Stimulated activated CD4-positive, alpha-beta T cell treated with anti-CD3 and anti-CD28 coated beads, Interleukin-12 subunit alpha, Interleukin-12 subunit beta, amount 100 ng/mL, for 48 hours (primary cell): ENCODE measurements at places on chromosomes 3 and 15.
A peak's percentile ranks its signal among the peaks of the same experiment; 100 is the strongest.

- DNase-seq, result no peak
Observed at GRCh38 chr15:85517086-85517485, 136.7 kb downstream of the AKAP13 start.

GRCh38 chr3:110291886-110292501 is 779.6 kb upstream of the NECTIN3 start:
- DNase-seq, result no peak

- DNase-seq, result no peak
Observed at GRCh38 chr3:172808969-172809546, 58.5 kb downstream of the ECT2 start.

GRCh38 chr15:69648212-69648611 is 195.6 kb downstream of the RPLP1 start:
- no peak for DNase-seq

DNA sequence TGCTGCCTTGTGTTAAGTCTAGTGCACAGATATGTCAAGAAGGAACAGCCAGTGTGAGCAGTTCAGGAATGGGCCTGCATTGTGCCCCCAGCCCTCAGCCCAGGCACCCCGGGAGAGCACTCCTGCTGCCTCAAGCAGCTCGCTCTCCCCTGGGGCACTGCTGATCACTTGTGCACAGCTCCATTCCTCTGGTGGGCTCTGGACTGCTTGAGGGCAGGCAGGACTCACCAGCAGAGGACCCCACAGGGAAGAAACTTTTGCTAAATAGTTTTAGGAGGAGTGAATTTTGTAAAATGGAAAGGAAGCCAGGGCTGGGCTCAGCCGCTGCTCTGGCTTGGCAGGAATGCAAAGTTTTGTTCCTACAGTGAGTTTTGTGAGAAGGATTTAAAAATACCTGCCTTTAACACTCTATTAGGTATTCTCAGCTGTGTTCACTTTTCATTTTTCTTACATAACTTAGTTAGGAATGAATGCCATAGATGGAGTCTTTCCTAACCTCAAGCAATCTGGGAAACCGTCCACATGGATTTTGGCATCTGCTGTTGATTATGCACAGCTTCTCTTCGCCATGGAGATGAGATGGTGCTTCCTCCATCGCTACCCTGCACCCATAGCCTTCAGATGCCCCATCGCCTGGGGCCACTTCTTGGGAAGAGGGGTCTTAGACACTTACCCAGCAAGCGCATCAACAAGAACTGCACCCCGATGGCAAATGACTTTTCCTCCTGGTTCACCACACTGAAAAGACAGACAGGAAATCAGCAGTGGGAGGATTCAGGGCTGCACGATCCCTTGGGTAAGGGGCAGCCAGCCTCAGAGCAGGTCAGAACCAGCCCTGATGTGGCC is 42.3 kb upstream of the RAB6B start:
- no peak for DNase-seq

DNA sequence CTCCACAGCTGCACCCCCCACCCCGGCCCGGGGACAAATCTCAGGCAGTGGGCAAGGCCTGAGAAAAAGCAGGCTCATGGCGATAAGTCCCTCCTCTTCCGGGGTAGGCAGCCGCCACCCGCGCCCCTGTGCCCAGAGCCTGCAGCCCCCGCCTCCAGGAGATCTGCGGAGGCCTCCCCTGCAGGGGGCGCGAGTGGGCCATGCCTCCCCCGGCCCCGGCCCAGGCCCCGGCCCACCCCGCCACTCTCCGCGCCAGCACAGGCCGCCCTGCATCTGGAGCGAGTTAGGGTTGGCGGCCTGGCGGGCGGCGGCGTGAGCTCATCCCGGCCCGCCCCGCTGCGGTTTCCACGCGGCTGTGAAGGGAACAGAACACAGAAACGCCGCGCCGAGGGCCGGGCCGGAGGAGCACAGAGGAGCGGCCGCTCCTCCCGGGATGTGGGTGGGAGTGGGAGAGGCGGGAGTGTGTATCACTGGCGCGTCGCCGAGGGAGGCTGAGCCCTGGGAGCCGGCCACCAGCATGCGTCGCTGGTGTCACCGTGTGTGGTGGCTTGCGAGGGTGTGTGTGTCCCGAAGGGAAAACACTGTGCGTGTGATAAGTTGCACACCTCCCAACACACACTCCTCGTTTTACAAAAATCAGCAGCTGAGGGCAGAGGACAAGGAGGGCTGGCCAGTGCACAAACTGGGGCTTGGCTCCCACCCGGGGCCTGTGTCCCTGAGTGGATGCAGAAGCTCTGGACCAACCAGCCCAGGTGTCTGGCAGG is 17.2 kb downstream of the MYL3 start:
- DNase-seq, result peak; percentile 70
